ENCODE measurements at places on chromosomes 16 and 17. TPM values are rescaled to one million over a fixed set of nuclear protein-coding genes. Genes with fewer than 3 reads are reported as not detected.
A peak's percentile ranks its signal among the peaks of the same experiment; 100 is the strongest.

PDE6G gene
- not detected for total RNA-seq

MMP25 gene
- 0.80 TPM for total RNA-seq

ITGB3 gene
- 1.7 TPM for total RNA-seq

KRTAP17-1 gene
- not detected for total RNA-seq

TMEM220 gene
- 4.0 TPM for total RNA-seq

- ATAC-seq: no peak
Observed at GRCh38 chr16:2775765-2776499, 1.1 kb downstream of the ELOB start.

GRCh38 chr17:68704871-68705713 is 103.9 kb upstream of the FAM20A start:
- no peak for ATAC-seq

- no peak for ATAC-seq
Observed at GRCh38 chr17:64051153-64051552, 30.7 kb upstream of the ICAM2 start.

- no peak for ATAC-seq
Observed at GRCh38 chr16:28182183-28182582, 29.6 kb downstream of the XPO6 start.

DNA sequence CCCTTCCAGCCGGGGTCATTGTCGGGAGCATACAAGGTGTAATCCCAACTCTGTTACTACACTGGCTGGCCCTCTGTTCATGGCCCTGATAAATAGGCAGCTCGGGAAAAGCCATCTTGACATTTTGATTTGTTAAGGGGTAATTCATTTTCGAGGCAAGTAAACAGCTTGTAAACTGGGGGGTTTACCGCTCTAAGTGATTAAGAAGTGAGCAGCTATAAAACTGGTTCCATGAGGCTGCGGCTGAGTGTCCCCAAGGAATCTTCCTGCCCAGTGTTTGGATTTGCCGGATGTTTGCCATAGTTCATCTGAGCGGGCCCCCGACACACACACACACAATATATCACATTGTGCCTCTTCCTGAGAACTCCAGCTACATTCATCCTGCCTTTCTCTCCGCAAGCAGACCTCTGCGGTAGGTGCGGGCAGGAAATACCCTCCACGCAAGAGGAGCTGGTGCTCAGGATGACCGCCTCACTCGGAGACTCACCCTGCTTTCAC is 92.2 kb downstream of the SOCS1 start:
- ATAC-seq: no peak

DNA sequence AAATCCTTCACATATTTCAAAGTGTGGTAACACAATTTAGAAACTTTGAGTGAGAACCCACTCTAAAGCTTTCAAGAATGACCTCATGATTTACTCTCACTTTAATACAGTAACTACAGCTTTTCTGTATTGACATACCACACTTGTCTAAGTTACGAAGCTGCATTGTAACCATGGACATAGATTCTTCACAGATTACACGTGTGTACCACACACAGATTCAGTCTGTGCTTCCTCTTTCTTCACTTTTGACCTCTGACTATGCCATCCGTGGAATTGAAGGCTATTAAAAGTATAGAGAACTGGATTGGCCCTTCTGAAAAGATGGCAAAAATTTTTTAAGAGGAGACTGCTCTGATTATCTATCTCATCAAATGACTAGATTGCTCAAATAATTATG is 172.7 kb downstream of the TANC2 start:
- ATAC-seq: no peak

DNA sequence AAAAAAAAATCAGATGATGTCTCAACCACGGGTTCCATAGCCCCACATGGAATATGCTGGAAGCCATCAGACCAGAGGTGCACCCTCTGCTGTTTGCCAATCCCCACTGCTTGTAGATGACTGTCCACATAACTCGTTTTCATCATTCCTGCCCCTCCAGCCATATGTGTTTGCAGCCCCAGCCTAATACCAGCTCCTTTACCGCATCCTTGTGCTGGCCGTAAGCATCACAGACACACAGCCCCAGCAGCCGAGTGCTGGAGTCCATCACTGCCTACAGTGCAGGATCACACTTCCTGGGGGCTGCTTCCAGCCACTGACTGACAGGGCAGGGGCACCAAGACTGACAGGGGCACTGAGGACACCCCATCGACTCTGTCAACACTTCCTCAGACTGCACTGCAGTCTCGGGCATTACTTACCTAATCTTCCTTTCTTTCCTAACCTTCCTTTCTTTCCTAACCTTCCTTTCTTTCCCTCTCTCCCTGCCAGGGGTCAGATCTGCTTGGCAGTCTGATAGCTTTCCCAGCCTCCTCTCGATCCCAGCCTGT is 5.0 kb downstream of the RCVRN start:
- ATAC-seq: no peak

- no peak for ATAC-seq
Observed at GRCh38 chr17:11486868-11487310, 111.4 kb upstream of the DNAH9 start.

- ATAC-seq: peak; percentile 52
Observed at GRCh38 chr17:16377941-16378341, 3.0 kb upstream of the UBB start.

DNA sequence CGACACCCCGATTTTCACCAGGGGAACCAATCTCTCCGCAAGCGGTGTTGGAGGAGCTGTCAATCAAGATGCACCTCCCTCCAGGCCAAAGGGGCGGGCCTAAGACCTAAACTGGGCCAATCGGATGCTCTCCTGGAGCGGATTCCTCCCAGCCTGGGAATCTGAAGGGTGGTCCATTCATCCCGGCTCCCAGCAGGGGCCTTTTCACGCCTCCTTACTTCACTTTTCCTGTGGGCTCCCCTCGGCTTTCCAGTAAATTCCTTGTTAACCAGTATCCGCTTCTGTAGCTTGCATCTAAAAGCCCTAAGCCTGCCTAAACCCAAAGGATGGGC is 17.1 kb downstream of the C16orf74 start:
- ATAC-seq: no peak

DNA sequence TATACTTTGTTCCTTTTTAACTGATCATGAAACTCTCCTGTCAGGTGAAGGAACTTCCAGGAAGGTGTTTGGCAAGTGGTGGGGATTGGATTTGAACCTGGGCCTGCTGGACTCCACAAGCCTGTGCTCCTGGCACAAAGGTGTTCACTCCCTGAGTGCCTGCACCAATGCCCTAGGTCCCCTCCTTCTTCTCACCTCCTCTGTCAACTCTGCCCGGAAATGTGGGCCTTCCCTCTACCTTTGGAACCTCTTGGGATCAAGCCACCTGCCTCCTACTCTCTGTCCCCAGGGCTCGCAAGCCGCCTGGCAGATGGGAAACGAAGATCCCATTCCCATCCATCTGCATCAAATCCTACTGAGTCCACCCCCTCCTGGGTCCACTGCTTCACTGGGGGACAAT is 40.0 kb downstream of the RTN4RL1 start:
- ATAC-seq: no peak

DNA sequence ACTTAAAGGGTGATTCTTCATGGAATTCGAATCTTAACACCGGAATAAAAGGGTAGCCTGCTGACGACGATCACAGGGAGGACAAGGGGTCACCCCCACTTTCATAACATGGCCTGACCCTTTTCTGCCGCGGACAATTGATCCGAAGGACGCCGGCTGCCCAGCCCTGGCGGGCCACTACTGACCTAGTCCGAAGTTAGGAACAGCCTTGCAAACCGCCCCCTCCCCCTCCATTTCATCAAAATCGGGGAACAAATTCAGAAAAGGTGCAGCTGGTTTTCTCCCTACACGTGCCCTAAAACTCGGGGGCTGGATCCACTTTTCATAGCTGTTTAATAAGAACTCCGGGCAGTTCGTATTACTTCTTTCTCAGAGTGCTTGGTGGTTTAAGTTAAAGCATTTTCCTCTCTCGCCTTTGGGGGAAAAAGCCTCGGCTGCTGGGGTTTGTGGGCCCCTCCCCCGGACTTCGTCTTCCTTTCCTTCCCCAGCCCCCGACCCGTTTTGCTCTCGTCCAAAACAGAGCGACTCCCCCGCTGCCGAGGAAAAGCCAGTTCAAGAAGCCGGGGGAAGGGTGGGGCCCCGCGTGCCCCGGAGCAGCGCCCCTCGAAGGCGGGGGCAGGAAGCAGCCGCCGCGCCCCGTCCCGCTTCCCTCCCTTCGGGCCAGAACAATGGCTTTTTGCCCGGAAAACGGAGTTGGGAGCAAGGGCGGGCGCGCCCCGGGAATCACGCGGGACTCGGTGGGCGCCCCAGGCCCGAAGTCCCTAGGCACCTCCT is 641 bp upstream of the CBX2 start:
- ATAC-seq: peak; percentile 29

- ATAC-seq: no peak
Observed at GRCh38 chr17:69173118-69173517, 31.4 kb upstream of the ABCA6 start.
